Stimulated activated CD4-positive, alpha-beta T cell treated with anti-CD3 and anti-CD28 coated beads, Interleukin-1b, Interleukin-23, amount 100 ng/mL, for 1 hour (primary cell): ENCODE measurements at places on chromosomes 4 and X.

DNA sequence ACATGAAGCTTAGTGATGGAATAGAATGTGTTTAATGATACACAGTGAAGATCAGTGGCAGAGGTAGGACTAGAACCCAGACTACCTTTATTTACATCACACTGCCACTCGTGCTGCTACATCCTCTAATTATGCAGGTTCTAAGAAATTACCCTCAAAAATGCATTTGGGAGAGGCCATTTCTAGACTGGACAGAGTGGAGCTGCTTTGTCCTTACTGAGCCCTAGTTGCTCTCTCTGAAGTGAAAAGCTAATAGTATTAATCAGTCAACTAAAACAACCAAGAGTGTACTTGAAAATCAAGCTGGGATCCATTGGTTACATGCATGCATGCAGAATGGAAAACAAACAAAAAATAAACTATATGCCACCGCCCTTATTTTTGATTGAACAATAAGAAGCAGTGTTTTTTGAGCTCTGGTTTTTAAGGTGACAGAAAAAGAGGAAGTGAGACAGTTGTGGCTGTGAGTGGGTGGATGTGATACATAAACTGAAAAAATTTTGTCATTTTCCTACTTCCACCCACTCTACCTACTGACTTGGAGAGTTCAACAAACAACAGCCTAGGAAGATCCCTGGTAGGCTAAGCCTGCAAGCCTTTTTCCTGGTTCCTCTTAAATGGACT lies 6.8 kb upstream of the VSIG4 start:
- no peak for DNase-seq

- DNase-seq = no peak
Measured at GRCh38 chr4:85475631-85476233, 782 bp downstream of the ARHGAP24 start.

DNA sequence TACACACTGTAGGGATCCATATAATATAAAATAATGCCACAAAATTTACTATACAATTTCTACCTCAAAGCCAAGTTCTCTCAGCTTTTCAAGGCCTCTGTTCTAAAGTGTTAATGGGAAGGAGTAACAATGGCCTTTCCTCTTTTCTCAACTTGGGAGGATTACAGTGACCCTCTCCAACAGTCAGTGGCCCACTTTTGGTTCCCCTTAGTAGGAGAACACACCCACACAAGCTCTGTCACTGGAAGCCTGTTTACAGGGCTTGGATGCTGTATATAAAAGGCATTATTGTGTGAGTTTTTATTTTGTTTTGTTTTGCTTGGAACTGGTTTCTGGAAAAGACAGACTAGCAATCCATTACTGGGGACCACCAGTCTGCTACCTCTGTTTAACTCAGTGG lies 1.8 kb downstream of the ARHGEF6 start:
- DNase-seq = no peak

- DNase-seq = no peak
Measured at GRCh38 chr4:57303012-57303751, 193.0 kb upstream of the IGFBP7 start.

GRCh38 chr4:163694385-163694784 lies 199.9 kb downstream of the TMA16 start:
- no peak for DNase-seq

GRCh38 chr4:152935631-152936445 lies at the start of gene FHDC1:
Gene FHDC1 (plus strand): TSS chr4:152936323. CDS start chr4:152943058, 6,735 bp downstream.
- DNase-seq = no peak

DNA sequence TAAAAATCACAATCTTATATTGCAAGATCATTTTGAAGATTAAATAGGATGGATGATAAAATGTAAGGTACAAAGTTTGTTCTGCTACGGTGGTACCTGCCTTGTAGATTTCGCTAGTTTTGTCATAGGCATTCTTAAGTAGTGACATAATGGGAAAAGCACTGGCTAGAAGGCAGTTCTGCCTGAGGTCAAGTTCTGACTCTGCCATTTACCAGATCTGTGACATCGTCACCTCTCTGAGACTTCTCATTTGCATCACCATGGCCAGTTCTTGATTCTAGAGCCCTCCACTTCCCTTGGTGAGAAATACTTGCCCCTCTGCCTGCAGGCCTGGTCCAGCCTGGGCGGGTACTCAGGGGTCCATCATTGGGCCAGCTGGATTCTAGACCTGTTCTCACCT lies 85.2 kb downstream of the HS3ST1 start:
- no peak for DNase-seq

- no peak for DNase-seq
Measured at GRCh38 chr4:34422472-34423175, 1821.7 kb downstream of the ARAP2 start.

DNA sequence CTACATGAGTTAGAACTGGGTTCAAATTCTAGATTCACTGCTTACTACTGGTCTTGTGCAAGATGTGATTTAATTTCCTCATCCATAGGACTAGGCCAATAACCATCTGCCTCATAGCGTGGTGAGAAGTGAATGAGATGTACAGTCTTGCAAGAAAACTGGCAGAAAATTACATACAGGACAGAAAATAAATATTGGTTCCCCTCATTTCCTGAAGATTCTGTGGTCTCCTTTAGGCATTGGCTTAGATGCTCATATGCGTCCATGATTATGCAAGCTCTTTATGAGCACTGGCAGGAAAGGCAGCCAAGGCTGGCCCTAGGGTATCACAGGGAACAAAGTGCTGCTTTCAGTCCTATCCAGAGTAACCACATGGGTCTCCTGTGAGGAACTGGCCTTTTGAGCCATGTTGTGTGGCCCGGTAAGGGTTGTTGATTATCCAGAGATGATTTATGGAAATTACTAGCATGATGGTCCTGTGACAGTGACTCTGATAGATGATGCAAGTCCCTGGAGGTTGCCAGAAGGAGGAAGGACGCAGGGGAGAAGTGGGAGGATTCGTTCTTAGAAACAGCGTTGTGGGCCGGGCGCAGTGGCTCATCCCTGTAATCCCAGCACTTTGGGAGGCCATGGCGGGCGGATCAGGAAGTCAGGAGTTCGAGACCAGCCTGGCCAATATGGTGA lies 9.9 kb upstream of the MOB1B start:
- DNase-seq = no peak

GRCh38 chr4:175109933-175110332 lies 191.8 kb downstream of the ADAM29 start:
- no peak for DNase-seq

DNA sequence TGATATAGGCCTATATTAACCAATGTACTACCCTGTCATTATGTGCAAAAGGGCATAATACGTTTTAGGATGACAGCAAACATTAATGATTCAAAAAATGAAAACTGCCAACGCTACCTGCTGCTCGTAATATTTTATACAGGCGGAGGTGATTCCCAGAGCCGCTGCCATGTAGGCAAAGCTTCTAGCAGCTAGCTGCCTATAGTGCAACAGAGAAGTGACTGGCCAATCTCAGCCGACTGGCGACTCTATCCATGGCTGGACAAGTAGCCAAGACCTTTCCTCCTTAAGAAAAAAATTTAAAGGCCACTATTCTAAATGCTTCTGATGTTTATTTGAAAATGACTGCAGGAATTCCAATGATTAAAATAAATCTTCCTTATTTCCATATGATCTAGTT lies 1.9 kb downstream of the PPARGC1A start:
- no peak for DNase-seq

DNA sequence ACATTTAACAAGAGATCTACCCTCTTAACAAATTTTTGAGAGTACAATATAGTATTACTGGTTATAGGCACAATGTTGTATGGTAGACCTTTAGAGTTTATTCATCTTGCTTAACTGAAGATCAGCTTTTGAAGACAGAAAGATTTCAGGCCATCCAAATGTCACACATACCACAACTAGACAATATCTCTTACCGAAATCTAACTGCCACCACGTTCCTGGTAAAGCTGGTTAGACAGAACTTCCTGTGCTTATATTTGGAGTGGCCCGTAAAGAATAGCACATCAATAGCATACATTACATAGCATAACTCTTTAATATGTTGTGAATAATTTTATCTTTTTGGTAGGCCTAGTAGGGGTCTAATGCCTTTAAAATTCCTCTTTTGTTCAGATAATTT lies 29.8 kb upstream of the ARHGEF6 start:
- DNase-seq = no peak

GRCh38 chr4:109365939-109366338 lies 63.5 kb upstream of the COL25A1 start:
- DNase-seq = no peak

DNA sequence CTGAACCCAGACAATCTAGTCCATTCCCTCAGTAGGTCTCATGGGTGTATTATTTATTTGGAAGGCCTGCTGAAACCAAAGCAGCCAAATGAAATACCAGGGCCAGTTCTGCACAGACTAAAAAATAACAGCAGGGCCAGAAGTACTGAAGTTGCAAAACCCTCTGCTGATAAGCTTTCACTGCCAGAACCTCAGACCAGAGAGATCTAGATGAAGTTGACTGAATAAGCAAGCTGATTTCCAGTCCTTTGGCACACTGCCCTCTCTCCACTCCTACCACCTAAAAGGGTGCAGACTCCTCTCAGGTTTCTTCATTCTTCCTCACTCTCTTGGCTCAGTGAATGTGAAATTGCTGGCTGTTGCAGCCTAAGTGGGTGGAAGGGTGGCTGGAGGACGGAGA lies 276.7 kb upstream of the KLF3 start:
- no peak for DNase-seq

GRCh38 chr4:159685340-159686092 lies 582.6 kb downstream of the RAPGEF2 start:
- no peak for DNase-seq

GRCh38 chr4:152690706-152691651 lies 11.2 kb upstream of the TMEM154 start:
- DNase-seq = no peak

DNA sequence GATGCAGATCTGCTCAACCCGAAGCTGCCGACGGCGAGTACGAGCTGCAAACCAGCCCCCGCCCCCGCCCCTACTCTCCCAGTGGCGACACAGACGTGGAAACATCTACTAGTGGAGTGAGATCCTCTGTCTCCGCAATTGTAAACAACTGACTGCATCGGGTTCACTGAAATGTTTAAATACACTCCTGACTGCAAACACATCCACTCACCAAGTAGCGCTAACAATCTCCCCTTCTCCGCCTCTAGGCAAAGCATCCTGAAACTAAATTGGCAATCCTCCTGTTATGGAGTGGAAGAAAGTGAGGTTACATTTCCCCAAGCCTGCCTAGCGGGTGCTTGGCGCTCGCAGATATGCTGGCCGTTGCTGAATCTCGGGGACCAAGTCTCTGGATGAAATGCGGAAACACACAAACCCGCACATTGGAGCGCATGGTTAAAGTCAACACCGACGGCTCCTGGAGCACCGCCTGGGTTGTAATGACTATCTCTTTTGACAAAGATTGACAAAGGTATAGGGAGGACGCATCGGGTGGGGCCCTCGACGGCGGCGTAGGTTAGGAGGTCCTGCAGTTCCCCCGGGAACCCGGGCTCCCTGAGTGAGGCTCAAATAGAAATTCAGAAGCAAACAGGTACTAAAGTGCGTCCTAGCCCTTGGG lies 117.0 kb upstream of the TEX13C start:
- no peak for DNase-seq

GRCh38 chrX:50718776-50719175 lies 95.2 kb downstream of the SHROOM4 start:
- no peak for DNase-seq

GRCh38 chr4:150318527-150318926 lies 240.3 kb downstream of the DCLK2 start:
- DNase-seq = no peak

GRCh38 chr4:168614281-168615057 lies 117.6 kb downstream of the PALLD start:
- no peak for DNase-seq

GRCh38 chr4:48307528-48307927 lies 33.8 kb upstream of the SLAIN2 start:
- DNase-seq = no peak

DNA sequence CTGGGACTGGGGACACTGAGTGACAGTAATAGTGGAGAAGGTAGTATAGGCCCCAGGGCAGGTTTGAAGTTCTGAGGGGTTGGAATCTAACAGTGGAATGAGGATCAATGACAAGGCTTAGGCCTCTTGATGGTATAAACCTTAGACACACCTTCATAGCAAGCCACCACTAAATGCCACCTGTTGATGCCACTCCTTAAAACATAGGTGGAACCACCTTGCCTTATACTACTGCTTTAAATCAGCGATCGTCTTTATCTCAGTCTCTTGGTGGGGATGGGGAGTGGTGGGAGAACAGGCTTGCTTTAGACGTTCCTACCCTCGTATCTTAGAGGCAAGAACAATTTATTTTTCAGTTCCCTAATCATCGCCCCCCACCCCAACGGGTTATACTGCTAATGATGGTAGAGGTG lies 1.2 kb downstream of the RAB33B start:
- no peak for DNase-seq

DNA sequence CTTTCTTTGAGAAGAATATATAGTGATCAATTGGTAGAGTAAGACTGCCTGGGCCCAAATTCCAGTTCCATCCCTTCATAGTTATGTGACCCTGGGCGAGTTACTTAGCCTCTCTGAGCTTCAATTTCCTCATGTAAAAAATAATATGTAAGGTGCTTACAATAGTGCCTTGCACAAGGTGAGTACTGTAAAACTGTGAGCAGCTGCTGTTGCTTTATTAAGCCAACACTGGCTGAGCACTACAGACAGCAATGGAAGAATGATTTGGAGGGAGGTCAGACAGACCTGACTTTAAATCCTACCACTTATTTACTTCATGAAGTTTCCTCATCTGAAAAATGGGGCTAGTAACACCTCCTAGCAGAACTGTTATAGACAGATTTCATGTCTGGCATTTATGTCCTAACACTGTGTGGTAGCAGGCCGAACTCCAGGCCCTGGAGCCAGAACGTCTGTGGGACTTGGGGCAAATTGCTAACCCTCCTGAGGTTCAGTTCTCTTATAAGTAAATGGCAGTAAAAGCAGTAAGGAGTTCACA lies 53.8 kb downstream of the RNF150 start:
- DNase-seq = no peak

- no peak for DNase-seq
Measured at GRCh38 chr4:67131224-67131623, 414.1 kb downstream of the CENPC start.

DNA sequence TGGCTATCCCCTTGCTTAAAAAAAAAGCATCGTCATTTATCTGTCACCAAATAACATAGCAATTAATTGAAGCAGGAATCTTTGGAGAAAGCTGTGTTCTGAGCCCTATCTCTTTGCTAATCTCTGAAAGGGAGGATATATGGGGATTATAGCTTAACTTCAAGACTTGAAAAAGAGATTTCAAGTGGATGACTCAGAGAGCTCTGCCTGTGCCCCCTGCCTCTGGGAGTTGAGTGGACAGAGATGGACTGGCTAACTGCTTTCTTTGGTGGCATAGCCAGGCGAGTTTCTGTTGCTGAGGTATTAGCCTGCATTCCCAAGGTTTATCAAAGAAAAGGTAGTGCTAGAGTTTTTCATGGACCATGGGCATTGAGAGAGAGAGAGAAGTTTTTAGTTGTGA lies 91.6 kb downstream of the DDIT4L start:
- no peak for DNase-seq

DNA sequence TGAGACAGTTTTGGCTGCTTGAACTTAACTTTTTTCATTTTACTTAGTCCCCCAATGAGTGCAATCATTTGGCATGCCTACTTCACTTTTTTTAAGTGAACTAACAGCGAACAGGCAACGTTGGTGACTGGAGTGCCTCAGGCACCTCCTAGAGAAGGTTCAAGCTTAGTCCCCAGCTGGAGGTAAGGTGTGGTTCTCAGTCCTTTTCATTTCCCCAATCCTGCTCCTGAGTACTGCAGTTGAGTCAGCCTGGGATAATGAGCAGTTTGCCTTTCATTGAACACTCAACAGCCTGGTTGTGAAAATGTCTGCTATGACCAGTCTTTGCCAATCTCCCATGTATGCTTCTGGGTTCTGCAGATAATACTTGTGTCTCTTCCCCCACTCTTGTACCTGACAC lies 109.5 kb downstream of the CDKL5 start:
- DNase-seq = no peak

- DNase-seq = no peak
Measured at GRCh38 chrX:119502727-119503483, 34.7 kb downstream of the SLC25A5 start.
